ENCODE measurements at places on chromosomes 11 and 22.
A peak's percentile ranks its signal among the peaks of the same experiment; 100 is the strongest.

GRCh38 chr22:36443198-36443770 is 38.2 kb downstream of the TXN2 start:
- DNase-seq, result peak; percentile 27

DNA sequence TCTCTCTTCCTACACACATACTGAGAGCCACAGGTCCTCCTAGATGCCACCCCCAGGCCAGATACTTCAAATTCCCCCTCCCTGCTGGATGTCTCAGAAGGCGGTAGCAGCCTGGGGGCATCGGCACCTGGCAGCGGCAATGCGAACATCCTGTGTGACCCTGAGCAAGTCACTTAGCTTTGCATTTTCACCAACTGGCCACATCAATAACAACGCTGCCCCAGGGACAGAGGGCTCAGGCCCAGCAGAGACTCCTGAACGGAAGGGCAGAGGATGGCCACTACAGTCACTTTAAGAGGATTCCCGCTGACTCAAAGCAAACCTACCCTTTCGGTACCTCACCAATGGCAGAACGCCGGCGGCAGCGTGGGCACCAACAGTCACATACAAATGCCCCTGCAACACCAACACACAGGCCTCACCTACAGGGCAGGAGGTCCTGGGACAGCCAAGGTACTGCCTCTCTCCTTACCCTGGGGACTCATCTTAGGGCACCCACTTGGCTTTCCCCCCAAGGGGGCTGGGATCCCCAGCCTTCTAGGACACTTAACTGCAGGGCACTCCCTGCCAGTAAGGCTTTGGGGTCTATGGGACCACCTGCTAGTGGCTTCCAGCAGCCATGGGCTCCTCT is 1.6 kb downstream of the LMO1 start:
- no peak for DNase-seq

DNA sequence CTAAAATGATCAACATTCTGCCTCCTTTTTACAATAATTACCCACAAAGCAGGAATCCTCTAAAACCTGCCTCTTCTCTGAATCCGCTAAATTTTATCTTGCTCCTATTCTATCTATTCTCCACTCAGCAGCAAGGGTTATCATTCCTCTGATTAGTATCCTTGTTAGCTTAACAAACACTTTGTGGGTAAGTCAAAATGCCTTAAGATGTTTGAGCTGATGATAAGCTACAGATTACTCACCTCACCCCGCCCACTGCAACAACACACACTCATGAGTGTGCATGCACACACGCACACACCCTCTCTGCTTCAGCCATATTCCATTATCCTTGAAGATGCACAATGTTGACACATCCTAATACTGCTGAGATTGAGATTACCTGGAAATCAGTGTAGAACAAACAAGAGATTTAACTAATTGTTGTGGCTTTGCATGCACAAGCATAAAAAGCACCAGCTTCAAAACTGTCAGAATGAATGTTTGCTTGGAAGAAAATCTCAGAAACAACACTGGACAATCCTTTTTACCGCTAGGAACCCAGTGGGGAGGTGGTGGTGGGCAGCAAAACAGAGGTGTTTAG is 130.9 kb downstream of the BBOX1 start:
- DNase-seq, result no peak

DNA sequence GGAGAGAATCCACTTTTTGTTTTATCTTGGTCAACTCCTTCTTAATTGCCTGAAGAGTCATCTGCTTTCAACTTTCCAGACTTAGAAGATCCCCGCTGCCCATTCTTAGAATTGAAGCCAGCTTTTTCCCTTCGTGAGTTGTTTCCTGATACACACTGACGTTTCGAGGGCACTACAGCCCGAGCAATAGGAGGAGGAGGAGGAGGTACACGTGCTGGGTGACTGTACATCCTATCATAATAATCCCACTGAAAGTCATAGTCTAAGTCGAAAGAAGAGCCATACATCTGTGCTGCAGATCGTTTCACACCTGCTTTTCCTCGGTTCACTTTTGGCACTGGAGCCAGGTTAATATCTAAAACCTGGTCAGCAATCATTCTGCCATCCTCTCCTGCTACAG is 606.1 kb downstream of the DLG2 start:
- DNase-seq, result no peak

DNA sequence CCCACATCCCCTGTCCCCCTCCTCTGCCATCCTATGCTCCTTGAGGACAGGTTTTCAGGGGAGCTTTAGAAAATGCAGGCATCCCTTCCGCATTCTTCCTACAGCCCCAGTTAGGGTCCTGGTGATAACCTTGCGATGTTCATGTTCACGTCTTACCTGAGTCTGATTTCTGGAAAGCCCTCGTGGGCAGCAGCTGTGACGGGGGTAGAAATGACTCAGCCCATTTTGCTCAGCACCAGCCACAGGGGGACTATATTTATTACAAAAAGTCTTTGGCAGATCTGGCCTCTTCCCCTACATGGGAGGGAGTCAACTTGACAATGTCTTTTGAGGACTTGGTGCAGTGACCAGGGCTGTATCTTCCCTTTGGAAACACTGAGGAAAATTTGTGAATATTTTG is 12.3 kb downstream of the PKNOX2 start:
- DNase-seq, result no peak

DNA sequence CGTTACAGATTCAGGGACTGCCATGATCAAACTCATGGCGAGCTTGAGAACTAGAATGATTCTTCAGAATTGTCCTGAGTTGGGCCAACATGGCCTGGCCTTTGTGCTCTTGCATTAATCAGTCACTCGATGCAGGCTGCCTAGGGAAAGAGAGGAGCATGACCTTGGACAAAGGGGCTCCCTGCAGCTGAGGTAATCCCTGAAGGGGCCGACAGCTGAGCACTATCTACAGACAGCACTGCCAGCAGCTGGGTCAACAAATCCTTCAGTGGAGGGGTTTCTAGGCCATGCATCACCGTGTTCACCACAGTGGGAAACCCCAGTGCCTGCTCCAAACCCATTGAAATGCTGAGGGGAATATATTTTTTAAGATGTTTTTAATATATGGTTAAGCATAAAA is 159.5 kb upstream of the POU2AF2 start:
- no peak for DNase-seq

DNA sequence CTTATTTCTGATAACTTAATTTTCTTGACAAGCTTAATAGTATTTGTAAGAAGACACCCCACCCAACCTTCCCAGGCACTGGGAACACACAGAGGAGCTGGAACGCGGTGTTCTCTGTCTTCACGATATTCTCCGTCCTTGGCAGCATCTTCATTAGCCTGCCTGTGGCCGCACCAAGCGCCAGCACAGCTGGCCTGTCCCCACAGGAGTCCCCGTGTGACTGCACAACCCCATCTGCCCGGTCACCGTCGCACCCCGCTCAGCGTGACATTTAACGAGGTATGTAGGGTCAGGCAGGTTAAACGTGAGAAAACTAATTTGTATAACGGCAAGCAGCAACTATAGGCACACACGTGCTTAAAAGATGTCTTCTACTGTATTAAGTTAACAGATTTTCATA is 293.3 kb downstream of the BRD1 start:
- DNase-seq, result no peak

- no peak for DNase-seq
These were observed 2.7 kb upstream of the RAG1 start for GRCh38 chr11:36565031-36565610.

DNA sequence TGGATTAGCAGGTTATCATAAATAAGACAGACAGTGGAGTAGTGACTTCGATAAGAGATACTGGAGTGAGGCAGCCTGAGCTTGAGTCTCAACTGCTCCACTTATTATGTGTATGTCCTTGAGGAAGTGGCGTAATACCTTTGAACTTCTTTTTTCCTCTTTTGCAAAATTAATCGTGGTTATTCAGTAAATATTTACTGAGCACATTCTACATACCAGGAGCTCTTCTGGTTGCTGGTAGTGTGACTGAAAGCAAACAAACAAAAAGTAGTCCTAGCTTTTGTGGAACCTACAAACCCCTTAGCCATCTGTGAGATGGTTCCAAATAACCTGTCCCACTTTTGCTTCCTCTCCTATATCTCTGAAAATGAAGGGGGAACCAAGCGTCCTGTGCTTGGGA is 125.6 kb upstream of the ASPHD2 start:
- no peak for DNase-seq

GRCh38 chr11:111978028-111978771 is 41.1 kb downstream of the DIXDC1 start:
- no peak for DNase-seq

DNA sequence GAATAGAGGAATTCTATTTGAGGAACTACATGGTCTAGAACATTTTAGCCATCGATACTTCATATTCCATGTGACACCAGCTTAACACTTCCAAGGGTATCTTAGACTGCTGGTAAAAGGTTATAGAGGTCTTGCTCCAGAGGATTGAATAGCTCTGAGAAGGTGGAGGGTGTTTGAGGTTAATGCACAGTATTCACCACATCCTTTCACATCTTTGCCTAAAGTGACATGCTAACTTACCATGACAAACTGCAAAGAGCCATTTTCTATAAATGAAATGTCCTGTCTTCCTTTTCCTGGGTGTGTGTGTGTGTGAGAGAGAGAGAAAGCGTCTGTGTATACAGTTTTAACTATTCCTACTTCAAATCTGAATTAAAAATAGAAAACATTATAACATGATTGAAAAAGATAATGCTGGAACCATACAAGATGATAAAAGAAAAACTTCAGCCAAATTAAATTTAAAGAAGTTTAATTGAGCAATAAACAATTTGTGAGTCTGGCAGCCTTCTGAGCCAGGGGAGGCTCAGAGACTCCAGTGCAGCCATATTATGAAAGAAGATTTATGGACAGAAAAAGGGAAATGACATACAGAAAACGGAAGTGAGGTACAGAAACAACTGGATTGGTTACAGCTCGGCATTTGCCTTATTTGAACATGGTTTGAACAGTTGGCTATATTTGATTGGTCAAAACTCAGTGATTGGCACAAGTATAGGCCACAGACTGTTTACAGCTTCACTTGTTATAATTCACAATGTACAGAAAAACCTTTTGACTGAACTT is 320.9 kb upstream of the CCDC179 start:
- DNase-seq, result no peak

Data from NCI-H1694 (cell line).